Stimulated activated CD8-positive, alpha-beta memory T cell treated with anti-CD3 and anti-CD28 coated beads, Interleukin-15, amount 100 ng/mL, for 1 hour (primary cell): ENCODE measurements at places on chromosomes 5 and 9.
A peak's percentile ranks its signal among the peaks of the same experiment; 100 is the strongest.

DNA sequence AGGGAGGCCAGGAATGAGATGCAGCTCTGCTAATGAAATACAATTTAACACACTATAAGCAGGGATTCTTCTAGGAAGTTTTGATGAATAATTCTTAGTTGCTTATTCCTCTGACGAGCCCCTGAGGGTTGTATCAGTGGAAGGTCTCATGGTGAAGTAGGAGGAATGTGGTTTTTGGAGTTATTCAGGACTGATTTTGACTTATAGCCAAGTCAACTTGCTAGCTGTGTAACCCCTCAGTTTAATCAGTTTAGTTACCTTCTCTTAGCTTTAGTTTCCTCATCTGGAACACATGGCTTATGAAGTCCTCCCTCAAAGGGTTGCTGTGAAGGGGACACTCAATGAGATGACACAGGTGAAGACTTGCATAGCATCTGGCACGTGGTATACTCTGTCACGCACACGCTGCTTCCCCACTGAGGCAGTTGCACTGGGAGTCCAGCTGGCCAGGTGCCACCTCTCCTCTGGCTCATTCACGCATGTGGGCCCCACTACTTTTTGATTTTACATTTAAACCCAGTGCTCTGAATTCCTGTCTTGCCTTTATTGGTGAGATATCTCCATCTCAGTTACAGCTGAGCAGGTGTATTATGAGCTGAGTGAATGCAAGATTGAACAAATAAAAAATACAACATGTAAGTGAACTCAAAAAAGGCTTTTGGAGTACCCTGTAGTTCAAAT, 415.0 kb downstream of the ARHGEF28 start:
- DNase-seq, result no peak

DNA sequence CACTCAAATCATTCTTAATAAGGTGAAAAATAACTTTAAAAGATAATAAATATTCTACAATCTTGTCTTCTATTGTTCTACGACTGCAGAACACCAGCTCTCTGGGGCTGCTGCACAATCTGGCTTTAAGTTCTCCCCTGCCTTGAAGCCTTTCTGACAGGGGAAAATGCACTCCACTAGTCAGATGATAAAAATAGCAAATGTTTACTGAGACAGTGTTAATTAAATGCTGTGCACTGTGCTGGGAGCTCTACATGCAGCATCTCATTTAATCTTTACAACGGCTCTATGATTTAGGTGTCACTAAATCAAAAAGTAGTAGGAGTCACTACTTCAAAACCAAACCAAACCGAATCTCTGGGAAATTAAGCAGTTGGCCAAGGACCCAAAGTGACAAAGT, 132.7 kb downstream of the SLIT3 start:
- no peak for DNase-seq

DNA sequence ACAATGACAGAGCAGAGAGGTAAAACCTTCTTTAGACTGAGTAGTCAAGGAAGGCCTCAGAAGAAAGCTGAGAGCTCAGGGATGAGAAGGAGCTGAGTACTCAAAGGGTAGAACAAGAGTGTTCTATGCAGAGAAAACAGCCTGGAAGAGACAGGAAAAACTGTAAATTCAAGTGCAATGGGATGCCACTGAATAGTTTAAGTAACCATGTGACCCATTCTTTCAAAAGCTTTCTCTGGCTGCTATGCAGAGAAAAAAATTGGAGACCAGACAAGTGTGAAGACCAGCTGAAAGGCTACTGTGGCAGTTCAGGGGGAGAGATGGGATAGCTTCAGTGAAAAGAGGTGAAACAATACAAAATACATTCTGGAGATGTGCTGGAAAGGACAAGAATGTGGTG, 61.3 kb upstream of the RNF38 start:
- DNase-seq, result no peak

GRCh38 chr9:22210262-22210661, 201.2 kb upstream of the CDKN2B start:
- no peak for DNase-seq

DNA sequence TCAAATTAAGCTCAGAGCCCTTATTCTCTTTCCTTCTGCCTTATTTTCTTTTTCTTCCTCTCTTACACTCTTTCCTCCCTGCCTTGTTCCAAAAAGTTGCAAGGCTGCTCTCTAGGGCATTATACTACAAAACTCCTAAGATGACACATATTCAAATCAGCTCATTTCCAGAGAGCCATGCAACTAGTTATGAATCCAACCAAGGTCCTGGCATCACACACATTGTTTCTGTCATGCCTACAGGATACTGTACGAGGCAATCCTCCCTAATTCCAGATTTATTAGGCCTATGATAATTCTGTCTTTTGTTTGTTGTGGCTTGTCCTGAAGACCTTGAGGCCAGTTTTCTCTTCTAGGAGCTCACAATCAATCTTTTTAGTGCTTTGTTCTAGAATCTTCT, 87.0 kb upstream of the TBCA start:
- DNase-seq, result no peak

- no peak for DNase-seq
These were observed 81.1 kb downstream of the SERINC5 start for GRCh38 chr5:80174790-80175189.

- DNase-seq, result no peak
These were observed 7.6 kb downstream of the SLC36A3 start for GRCh38 chr5:151295791-151296477.

DNA sequence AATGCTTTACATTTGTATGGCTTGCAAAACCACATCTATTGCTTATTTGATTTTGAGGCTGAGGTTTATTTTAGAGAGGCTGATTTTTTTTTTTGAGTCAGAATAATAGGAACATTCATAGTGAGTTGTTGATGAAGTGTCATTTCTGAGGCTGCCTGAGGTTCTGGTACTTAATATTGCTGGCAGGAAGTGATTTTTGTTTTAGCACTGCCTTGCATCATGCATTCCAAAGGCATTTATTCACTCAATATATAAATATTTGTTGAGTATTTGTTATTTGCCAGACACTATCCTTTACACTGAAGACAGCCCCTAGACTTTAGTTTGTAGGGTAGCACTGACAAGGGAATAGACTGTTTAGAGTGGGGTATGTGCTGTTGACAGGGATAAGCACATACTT, 2.7 kb downstream of the RNF20 start:
- no peak for DNase-seq

GRCh38 chr9:101585740-101586139, 9.0 kb downstream of the PPP3R2 start:
- DNase-seq, result no peak

GRCh38 chr5:95973793-95974325, 12.2 kb upstream of the ELL2 start:
- no peak for DNase-seq

GRCh38 chr9:119094086-119094485, 275.1 kb downstream of the BRINP1 start:
- DNase-seq, result no peak

DNA sequence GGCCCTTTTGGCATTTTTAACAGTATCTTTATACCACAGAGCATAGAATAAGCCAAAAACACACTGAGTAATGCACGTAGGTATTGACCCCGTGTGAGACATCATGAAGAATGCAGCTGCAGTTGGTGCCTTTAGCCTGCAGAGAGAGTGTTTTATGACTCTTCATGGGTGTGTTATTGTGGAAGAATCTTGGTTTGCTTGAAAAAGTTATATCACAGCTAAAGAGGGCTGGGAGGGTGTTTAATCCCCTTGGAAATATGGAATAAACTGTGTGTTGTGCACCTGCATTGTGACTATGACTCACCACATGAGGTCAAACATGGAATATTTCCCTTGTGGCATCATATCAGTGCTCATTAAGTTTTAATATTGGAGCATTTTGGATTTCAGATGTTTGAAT, 458.7 kb downstream of the CDH9 start:
- no peak for DNase-seq

- no peak for DNase-seq
These were observed 54.0 kb downstream of the TMEM161B start for GRCh38 chr5:88214655-88215054.

DNA sequence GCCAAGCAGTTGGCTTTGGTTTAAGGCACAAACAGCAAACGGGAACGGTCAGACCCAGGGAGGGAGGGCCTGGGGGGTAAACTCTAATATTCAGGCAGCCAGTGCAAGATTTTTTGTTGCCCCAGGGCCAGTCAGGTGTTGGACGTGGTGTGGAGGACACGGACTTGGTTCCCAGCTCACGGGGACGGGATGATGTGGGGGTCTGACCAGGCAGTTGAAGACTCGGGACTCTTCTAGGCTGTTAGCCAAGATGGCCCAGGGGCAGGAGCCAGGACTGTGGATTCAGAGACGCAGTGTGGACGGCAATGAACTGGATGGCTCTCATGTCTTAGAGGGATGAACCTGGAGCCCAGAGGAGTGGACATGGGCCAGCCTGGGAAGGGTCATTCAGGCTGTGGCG, 169.2 kb downstream of the C9orf50 start:
- DNase-seq, result no peak

DNA sequence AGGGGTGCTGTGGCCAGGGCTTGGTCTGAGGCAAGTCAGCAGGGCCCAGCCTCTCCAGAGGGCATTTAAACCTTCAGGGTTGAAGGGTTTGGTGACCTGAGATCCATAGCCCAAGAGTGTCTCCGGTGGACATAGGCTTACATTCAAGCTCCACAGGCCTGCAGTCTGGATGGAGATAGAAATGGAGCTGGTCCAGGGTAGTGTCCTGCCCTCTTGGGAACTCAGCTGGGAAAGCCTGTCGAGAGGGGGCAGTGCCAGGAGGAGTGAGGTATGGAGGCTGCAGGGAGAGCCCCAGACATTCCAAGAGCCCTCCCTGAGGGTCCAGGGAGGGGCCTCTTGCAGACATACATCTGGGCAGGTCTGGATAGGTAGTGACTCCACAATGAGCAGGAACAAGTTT, 177.0 kb upstream of the MVB12B start:
- DNase-seq, result no peak

DNA sequence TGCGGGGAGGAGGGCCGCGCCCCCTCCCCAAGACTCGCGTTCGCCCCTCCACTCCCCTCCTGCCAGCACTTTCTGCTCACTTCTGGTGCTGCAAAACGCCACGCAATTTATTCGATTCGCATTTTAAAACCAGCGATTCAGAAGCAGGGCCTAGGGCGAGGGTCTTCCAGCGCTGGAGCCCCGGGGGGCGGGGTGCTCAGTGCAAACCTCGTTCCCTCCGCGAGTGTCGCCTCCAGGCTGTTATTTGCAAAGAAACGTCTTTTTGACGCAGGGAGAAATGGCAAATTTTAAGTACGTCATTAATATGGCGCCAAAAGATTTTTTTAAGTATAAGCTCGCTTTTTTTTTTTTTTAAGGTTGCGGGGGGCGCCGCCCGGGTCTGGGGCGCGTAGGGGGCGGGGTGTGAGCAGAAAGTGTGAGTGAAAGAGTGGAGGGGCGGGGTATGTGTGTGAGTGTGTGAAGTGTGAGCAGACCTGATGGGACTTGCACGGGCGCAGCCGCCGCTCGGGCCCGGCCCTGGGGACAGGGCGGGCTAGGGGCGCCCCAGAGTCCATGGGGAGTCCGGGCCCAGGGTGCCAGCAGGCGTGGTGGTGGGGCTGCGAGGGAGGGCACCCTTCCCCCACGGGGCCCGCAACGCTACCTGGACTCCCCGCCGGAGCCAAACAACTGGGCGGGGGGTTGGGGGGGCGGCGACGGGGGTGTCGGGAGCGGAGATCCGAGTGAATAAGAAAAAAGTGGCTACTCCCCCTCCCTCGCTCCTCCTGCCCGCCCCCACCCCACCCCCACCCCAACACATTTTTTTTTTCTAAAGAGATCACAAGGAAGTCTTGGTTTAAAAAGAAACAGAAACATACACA, at the start of gene JADE2:
JADE2 (plus strand) TSS at position 845 of the 857 bp plus-strand sequence. CDS start 10,188 bp downstream, outside the sequence.
- DNase-seq, result peak; percentile 57

GRCh38 chr9:68981789-68982188, 32.1 kb downstream of the PRKACG start:
- no peak for DNase-seq

- no peak for DNase-seq
These were observed 218.6 kb downstream of the PJA2 start for GRCh38 chr5:109191153-109191558.

DNA sequence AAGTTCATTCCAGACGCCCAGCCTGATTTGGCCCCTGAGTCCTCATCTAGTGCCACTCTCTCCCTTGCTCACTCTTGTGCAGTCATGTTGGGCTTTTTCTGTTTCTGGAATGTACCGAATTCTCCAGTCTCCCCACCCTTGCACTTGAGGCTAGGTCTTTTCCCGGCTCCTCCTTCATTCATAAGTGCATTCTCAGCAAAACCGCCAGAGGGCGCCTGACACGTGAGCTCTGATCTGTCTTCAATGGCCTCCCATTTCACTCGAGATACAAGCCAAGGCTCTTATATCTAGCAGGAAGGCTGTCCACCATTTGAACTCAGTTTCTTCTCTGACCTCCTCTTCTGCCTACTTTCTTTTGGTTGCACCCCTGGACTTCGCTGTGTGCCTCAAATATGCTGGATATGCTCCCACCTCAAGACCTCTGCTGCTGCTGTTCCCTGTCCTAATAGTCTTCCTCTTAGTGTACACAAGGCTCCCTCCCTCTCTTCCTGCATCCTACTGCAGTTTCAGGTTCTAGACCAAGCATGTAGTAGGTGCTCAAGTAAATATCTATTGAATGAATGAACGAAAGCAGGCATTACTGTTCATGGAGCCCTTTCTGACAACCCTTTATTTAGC, 568.1 kb upstream of the WWC1 start:
- peak; percentile 8 for DNase-seq

DNA sequence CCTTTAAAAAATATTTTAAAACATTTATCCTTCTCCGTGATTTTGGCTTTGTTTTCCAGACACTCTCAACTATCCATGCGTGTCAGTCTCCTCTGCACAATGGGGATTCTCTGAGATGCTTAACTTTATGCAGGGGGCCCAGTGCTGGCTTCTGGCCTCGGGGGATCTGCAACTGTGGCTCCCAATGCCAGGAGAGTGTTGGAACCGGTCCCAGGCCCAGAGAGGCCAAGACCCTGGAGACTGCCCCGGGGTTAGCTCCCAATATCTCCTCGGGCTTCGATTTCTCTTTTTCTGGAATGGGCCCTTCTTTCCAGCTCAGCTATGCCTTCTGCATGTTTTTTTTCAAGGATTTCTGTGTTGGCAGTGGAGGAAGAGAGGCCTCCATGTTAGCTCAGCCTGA, 20.1 kb upstream of the SARDH start:
- no peak for DNase-seq

DNA sequence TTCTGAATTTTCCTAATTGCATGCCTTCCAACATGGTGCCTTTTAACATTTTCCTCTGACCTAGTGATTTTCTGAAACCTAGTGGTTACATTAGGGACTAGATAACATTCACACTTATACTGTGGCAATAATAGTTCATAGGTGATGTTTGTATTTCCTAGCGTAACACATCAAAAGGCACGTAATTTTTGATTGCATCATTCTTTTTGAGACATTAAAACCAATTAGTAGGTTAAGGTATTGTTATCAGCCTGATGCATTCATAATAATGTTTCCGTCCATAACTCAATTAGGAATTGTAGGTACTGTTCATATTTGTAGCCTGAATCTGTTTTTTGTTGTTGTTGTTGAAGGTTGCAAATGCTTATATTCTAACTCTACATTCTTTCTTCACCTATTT, 192.4 kb downstream of the ANXA1 start:
- DNase-seq, result no peak

- DNase-seq, result no peak
These were observed 6.4 kb upstream of the ETF1 start for GRCh38 chr5:138549414-138549813.

GRCh38 chr9:83027153-83027891, 35.6 kb downstream of the RASEF start:
- DNase-seq, result no peak
